Upper lobe of right lung (tissue), 1 donor: ENCODE measurements at places on chromosomes 12 and 14. TPM values are rescaled to one million over a fixed set of nuclear protein-coding genes. Genes with fewer than 3 reads are reported as not detected.

DNA sequence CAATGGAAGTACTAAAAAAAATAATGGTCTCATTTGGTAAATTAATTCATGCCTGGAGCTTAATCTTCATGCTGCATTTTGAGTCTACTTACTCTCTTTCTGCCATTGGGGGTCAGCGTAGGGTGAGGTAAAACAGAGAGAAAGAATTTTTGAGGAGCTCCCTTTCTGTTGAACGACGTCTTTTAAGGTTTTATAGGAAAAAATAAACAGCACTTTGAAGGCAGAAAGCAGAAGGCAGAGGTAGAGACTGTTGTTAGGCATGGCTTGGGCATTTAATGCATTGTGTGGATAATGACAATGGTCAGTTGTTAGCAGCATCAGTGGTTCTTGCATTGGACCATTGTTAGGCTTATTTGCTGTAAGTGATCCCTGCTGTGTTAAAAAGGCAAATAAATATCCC is 557.2 kb upstream of the STXBP6 start:
- DNase-seq: no peak

GRCh38 chr12:22406627-22407026 is 72.1 kb upstream of the ST8SIA1 start:
- DNase-seq: no peak

DNA sequence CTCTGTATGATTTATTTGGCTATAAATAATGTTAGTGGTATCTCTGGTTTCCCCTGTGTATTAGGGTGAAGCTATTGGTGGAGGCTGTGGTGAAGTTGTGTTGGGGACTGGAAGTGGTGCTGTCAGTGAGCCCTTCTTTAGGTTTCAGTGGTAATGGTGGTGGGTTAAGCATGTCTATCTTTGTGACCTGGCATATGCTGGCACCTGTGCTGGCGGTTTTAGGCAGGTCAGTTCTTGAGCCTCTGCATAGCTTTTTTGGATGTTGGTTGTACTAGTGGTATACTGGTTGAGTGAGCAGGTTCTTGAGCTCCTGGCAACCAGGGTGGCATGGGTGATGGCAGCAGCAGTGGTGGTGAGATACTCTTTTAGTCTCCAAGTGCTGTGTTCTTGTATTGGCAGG is 161.9 kb upstream of the CAND1 start:
- no peak for DNase-seq

Gene ADAMTS20
- not detected for total RNA-seq

Gene TEAD4
- 42.5 TPM for total RNA-seq
